ENCODE measurements at places on chromosomes 3 and 15. TPM values are rescaled to one million over a fixed set of nuclear protein-coding genes. Genes with fewer than 3 reads are reported as not detected.

The FOXB1 gene
- not detected for polyA plus RNA-seq

The TM6SF1 gene
- 0.29 TPM for polyA plus RNA-seq

The PIERCE2 gene
- polyA plus RNA-seq = 2.2 TPM

The CSPG4 gene
- polyA plus RNA-seq = not detected

The ACOX2 gene
- not detected for polyA plus RNA-seq

The FEZF2 gene
- not detected for polyA plus RNA-seq

The TRIP4 gene
- 23.3 TPM for polyA plus RNA-seq

The MANF gene
- 33.6 TPM for polyA plus RNA-seq

The SOX14 gene
- polyA plus RNA-seq = not detected

The P3H2 gene
- not detected for polyA plus RNA-seq

The FBN1 gene
- polyA plus RNA-seq = not detected

The PHC3 gene
- polyA plus RNA-seq = 81.2 TPM

The VPS18 gene
- polyA plus RNA-seq = 27.0 TPM

The PLSCR5 gene
- not detected for polyA plus RNA-seq

The SORD gene
- 20.3 TPM for polyA plus RNA-seq

The FBLN2 gene
- 4.4 TPM for polyA plus RNA-seq

The PLA2G4B gene
- 1.3 TPM for polyA plus RNA-seq

The FANCD2OS gene
- not detected for polyA plus RNA-seq

The SLC51A gene
- 0.90 TPM for polyA plus RNA-seq

The PPCDC gene
- 12.6 TPM for polyA plus RNA-seq

The PPP1R14D gene
- polyA plus RNA-seq = 0.56 TPM

The CFAP44 gene
- polyA plus RNA-seq = 0.34 TPM

The CEP70 gene
- 6.1 TPM for polyA plus RNA-seq

The KATNBL1 gene
- polyA plus RNA-seq = 51.6 TPM

The ANP32A gene
- 110 TPM for polyA plus RNA-seq

The USP8 gene
- polyA plus RNA-seq = 60.9 TPM

The LTF gene
- not detected for polyA plus RNA-seq

The ITIH1 gene
- not detected for polyA plus RNA-seq

The SKOR1 gene
- not detected for polyA plus RNA-seq

The CFAP100 gene
- polyA plus RNA-seq = not detected

The IL12A gene
- 3.5 TPM for polyA plus RNA-seq

The SMAD6 gene
- not detected for polyA plus RNA-seq

The MEGF11 gene
- 0.41 TPM for polyA plus RNA-seq

The CYP8B1 gene
- not detected for polyA plus RNA-seq

The COL6A6 gene
- polyA plus RNA-seq = not detected

The EPHB3 gene
- not detected for polyA plus RNA-seq

The GSK3B gene
- polyA plus RNA-seq = 11.5 TPM

The UPK1B gene
- polyA plus RNA-seq = not detected

The C15orf62 gene
- 0.09 TPM for polyA plus RNA-seq

The CLRN1 gene
- polyA plus RNA-seq = not detected

The EPM2AIP1 gene
- polyA plus RNA-seq = 4.1 TPM

The CHRFAM7A gene
- polyA plus RNA-seq = not detected

The CHD2 gene
- 131 TPM for polyA plus RNA-seq

The CCR8 gene
- polyA plus RNA-seq = not detected

The PPIP5K1 gene
- 12.9 TPM for polyA plus RNA-seq

The ITIH3 gene
- polyA plus RNA-seq = not detected

The PIF1 gene
- 2.4 TPM for polyA plus RNA-seq

The C3orf70 gene
- polyA plus RNA-seq = 0.10 TPM

The SPESP1 gene
- 1.3 TPM for polyA plus RNA-seq
